ENCODE measurements at places on chromosomes 1 and 21.

DNA sequence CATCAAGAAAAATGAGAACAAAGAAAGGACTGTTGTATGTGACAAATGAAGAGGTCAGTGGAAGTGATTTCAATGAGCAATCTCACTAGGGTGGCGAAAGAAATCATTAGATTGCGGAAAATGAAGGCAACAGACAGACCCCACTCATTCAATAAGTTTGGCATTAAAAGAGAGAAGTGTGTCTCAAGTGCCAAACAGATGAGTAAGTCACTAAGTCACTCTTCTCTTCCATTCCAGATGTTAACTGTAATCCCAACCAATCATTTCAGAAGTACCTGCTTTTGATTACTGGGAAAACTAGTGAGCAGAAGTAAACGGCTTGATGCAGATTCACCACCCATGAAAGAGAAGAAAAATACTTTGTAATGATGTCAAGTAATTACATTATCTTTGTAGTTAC, 144.3 kb upstream of the PRMT6 start:
- DNase-seq = no peak

GRCh38 chr1:232589111-232589811, 40.7 kb downstream of the SIPA1L2 start:
- DNase-seq = no peak

DNA sequence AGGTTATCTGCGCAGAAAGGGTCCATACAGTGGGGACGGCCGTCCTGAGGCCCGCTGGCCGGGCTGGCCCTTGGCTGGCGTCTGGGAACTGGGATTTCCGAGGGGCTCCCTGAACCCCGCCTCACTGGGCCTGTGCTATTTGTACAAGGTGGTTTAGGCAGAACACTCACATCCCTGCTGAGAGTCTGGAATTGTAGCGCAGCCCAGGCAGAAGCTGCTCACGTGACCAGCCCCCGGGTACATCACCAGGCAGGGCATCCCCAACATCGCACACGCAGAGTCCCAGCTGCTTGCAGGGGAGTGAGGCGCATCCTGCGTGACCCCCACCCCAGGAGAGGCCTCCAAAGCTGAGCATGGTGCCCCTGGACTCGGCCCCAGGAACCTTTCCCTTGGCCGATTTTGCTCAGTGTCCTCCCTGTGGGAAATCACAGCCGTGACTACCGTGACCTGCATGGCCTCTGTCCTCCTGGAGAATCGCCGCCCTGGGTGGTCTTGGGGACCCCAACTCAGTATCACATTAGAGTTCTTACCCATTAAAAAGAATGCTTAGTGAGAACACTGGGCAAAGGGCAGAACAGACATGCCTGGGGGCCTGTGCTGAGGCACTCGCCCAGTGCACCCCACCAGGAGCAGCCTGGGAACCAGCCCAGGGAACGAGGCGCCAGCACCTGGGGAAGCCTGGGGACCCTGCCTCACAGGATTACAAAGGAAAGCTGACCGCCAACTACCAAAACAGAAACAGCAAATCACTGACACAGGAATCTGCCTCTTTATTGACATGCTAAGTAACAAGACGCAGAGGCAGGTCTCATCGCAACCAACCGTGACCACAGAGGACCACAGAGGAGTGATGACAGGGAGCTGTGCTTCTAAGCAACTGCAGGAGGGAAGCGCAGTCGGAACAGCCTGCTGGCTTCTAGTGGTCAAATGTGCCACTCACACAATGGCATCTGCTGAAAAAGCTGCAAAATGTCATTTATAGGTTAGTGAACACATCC, 33.5 kb downstream of the UBE2G2 start:
- no peak for DNase-seq

GRCh38 chr1:43531906-43532584, 1.4 kb downstream of the PTPRF start:
- no peak for DNase-seq

DNA sequence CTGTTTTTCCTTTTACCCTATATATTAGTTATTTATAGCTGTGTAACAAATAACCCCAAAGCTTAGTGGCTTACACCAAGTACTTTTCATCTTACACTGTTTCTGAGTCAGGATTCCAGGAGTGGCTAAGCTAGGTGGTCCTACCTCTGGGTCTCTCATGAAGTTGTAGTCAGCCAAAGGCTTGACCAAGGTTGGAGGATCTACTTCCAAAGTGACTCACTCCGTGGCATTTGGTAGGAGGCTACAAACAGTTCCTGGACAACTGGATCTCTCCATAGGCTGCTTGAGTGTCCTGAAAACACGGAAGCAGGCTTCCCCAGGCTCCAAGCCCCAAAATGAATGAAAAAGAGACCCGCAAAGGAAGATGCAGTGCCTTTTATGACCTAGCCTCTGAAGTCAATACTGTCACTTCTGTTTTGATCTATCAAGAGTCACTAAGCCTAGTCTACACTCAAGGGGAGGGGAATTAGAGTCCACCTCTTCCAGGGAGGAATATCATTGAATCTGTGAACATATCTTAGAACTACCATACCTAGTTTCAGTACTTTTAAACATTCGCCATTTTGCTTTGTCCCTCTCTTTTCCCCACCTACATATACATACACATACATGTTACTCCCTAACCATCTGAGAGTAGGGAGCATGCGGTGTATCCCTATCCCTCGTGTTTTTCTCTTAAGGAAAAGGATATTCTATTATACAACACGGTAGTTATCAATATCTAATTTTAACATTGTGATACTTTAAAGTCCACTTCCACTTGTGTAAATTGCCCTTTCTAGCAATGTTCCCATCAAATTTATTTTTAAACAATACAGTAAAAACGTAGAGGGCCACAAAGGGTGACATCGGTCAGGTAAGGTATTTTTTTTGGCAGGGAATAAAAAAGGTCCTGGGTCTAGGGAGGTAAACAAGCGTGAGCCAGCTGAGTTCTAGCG, 67.2 kb downstream of the SLC35A3 start:
- DNase-seq = no peak

DNA sequence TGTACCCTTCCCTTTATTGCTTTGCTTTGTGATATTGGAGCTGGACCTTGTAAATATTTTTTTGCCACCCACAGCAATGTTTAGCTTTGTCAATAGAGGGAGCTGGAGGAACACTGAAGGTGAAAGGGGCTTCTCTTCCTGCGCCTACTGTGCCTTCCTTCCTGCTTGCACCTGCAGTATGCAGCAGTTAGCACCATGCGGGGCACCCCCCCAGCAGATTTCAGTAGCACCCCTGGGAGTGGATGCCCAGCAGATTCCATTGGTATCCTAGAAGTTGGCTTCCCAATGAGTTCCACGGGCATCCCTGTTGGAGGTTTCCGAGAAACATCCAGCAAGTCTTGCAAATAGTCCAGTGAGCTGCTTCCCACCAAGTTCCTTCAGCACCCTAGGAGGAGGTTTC, 25.6 kb downstream of the S100A10 start:
- peak; percentile 27 for DNase-seq

- no peak for DNase-seq
Observed at GRCh38 chr1:108824051-108824450, 32.8 kb downstream of the AKNAD1 start.

- no peak for DNase-seq
Observed at GRCh38 chr1:165717918-165718515, 19.7 kb upstream of the ALDH9A1 start.

GRCh38 chr1:3436451-3436850, 18.0 kb upstream of the ARHGEF16 start:
- DNase-seq = no peak

GRCh38 chr1:29810121-29811120, 574.1 kb downstream of the PTPRU start:
- no peak for DNase-seq

DNA sequence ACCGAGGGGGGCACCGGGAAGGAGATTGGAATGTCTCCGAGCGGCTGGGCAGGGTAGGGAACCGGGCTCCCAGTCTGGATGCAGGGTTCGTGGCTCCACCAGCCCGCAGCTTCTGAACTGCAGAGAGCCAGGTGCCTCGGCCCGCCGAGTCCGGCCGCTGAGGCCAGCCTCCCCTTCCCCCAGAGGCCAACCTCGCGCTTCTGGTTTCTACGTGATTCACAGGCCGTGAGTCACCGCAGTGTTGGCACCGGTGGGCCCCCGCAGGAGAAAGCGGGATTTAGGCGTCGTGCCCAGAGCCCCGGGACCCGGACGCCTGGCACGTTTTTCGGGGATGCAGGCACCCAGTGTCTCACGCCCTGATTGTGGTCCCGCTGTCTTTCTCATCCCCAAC, 458 bp downstream of the CRABP2 start:
- DNase-seq = no peak

- DNase-seq = no peak
Observed at GRCh38 chr1:44472620-44473525, 67.8 kb downstream of the RNF220 start.

DNA sequence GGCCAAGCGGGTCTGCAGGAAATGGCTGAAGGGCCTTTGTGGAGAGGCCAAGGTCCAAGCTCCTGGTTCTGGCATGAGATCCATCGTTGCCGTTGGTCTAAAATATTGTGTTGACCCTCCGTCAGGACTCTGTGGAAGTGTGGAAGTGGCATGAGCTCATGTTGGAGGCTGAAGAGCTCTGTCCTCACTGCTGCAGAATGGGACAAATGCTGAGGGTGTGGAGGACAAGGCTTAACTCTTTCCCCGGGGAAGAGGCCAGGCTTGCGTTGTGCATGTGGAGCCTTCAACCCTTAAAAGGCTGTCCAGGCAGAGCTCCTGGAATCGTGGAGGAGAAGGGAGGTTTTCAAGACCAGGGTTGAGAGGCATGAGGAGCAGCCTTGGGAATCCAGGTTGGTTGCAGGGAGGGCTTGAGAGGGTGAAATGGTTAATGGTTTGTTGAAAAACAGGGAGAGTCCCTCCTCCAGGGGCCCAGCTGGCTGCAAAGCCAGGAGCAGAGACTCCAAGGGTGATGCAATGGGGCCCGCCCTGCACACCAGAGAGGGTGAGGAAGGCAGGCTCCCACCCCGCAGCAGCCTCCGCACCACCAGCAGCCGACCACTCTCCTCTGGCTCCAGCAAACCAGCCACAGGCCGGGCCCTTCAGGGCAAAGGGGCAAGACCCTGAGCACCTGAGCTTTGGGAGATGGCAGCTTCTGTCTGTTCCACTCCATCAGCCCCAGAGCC, 6.7 kb upstream of the AHCYL1 start:
- no peak for DNase-seq

DNA sequence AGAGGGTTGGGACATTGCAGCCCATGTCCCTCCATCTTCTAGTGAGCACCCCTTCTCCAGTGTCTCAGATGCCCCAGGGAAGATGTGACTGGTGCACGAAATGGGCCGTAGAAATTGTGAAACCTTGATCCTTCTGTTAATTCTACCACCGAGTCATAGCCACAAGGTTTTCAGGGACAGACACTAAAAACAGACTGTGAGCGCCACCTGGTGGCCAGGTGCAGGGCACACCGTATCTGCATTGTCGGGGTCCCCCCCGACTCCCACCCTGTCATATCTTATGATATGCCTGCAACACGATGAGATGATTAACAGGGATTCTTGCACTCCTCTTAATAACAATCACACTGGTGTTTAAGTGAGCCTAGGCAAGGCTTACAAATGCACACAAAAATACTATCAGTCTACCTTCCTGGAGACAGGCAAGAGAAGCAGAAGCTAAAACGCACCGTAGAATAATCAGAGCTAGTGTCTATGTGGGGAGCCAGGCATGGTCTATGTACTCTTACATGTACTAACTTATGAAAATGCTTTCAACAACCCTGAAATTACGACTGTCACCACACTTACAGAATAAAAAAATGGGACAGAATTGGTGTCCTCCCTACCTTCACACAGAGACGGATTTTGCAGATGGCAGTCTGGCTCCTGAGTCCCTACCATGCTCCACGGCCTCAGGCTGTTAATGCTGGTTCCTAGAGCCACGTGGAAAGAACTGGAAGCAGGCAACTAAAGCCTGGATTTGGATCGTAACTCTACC, 57.9 kb downstream of the FHAD1 start:
- DNase-seq = peak; percentile 7

- no peak for DNase-seq
Observed at GRCh38 chr21:39935716-39936115, 68.5 kb downstream of the PCP4 start.

- DNase-seq = peak; percentile 30
Observed at GRCh38 chr1:45569962-45570581, 13.8 kb upstream of the NASP start.

GRCh38 chr1:5947978-5948680, 44.1 kb downstream of the NPHP4 start:
- DNase-seq = no peak

DNA sequence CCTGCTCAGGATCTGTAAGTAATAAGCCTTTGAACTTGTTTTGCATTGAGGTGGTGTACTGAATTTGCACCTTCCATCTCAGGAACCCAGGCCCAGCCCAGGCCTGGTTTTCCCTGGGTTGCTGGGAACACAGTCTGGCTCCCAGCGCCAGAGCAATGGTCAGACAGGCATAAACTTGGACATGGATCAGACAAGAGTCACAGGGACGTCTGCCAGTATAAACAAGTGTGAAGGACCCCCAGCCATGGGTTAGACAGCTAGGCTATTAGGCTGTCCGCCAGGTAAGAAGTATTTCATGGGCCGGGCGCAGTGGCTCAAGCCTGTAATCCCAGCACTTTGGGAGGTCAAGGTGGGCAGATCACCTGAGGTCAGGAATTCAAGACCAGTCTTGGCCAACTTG, 5.5 kb downstream of the IFNLR1 start:
- DNase-seq = no peak

- no peak for DNase-seq
Observed at GRCh38 chr1:30490554-30491053, 232.8 kb downstream of the MATN1 start.

GRCh38 chr1:2594641-2595131, 8.1 kb downstream of the PRXL2B start:
- DNase-seq = no peak

GRCh38 chr1:226549937-226550671, 1.5 kb downstream of the STUM start:
- peak; percentile 31 for DNase-seq

- no peak for DNase-seq
Observed at GRCh38 chr1:157955857-157956256, 37.6 kb upstream of the KIRREL1 start.

DNA sequence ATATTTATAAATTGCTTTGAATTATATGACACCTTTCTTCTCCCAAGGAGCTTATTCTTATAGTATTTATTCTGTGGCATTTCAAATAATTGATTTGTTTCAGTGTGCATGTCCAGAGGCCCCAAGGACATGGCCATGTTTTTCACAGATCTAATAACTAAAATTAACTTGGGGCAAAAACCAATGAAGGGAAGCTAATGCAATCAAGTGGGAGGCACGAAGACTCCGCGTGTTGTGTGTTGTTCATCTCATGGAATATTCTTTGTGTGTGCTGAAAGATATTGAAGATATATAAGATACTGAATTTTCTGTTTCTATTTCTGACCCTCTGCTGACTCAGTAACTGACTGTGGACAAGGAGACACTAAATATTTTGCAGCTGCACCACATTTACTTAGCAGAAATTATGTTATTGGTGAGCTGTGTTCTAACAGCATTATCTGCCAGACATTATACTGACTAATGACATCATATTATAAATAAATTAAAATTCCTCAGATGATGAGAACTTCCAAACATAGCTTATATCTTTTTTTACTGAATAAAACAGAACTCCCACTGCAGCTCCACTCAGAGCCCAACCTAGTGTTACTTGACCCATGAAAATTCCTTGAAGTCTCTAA, 519.3 kb upstream of the CXADR start:
- no peak for DNase-seq

- DNase-seq = no peak
Observed at GRCh38 chr1:11599891-11600576, 54.2 kb downstream of the FBXO2 start.

GRCh38 chr21:41894922-41895557, 15.9 kb upstream of the PRDM15 start:
- no peak for DNase-seq

Data from NCI-H1436 treated with DMSO at 0.1 percent for 48 hours (cell line).